ENCODE measurements at places on chromosomes 3 and 15. TPM values are rescaled to one million over a fixed set of nuclear protein-coding genes. Genes with fewer than 3 reads are reported as not detected.
A peak's percentile ranks its signal among the peaks of the same experiment; 100 is the strongest.

DNA sequence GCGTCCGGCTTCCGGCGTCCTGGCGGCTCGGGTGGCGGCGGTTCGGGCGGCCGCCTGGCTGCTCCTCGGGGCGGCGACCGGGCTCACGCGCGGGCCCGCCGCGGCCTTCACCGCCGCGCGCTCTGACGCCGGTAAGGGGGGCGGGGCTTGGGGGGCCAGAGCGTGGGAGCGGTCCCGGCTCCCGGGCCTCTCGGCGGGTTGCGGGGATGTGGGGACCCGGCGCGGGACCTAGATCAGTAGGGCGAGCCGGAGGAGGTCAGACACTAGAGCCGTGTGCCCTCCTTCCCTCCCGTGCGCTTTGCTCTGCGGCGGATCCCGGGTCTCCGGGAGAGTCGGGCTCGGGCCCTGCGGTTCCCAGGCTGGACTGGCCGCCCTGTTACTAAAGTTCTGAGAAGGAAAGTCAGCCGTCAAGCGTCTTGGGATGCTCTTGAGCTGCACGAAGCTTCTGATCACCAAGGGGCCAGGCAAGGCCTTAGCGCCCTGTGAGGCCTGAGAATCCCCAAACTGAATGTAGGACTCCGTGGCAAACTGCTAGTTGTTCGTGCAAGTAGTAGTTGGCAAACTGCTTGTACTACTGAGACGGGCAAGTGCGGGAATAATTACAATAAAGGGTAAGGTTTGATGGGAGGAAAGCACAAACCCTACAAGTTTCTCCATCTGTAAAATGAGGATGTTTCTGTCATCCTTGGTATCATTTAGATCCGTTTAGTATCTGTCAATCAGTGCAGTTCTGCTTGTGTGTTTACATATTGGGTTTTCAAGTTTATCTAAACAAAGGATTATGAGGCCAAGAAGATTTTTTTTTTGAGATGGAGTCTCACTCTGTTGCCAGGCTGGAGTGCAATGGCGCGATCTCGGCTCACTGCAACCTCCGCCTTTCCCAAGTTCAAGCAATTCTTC, 587 bp downstream of the PIGX start:
- DNase-seq: no peak

- no peak for DNase-seq
These were observed 220.0 kb upstream of the ARHGEF26 start for GRCh38 chr3:153901152-153901551.

- no peak for DNase-seq
These were observed 85.8 kb downstream of the SLC49A4 start for GRCh38 chr3:122880624-122881023.

- no peak for DNase-seq
These were observed 33.5 kb upstream of the CSPG5 start for GRCh38 chr3:47612178-47612577.

GRCh38 chr3:126270145-126270811, 86.9 kb downstream of the KLF15 start:
- DNase-seq: peak; percentile 89

DNA sequence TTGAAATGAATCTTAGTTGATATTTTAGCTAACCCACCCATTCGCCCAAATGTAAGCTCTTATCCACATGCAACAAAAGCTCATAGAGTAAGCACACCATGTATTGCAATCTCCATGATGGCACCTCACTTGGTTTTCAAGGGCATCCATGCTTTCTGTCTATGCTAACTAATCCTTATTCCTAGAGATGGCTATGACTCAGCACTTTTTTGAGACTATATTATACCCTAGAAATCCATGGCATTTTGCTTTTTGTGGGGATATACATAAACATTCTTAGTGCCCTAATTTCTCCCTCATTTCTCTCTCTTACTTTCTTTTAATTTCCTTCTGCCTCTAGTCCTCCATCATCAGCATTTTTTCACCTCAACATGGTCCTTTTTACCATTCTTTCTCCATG, 168.5 kb upstream of the STT3B start:
- no peak for DNase-seq

DNA sequence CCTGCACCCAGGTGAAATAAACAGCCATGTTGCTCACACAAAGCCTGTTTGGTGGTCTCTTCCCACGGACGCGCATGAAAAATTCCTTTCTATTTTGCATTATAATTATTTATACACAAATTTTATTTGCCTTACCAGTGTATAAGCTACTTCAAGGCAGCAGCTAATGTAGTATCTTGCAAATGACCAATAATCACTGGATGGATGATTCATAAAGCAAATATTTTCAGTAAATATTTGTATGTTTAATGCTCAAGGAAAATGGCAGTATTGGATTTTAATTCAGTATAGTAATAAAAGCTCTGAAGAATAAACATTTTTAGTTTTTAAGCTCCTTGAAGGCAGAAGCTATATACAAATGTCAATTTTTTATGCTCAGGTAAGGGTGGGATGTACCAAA, 158.7 kb upstream of the NANOGP8 start:
- no peak for DNase-seq

- DNase-seq: no peak
These were observed 339.8 kb upstream of the SEMA6D start for GRCh38 chr15:47377465-47377864.

DNA sequence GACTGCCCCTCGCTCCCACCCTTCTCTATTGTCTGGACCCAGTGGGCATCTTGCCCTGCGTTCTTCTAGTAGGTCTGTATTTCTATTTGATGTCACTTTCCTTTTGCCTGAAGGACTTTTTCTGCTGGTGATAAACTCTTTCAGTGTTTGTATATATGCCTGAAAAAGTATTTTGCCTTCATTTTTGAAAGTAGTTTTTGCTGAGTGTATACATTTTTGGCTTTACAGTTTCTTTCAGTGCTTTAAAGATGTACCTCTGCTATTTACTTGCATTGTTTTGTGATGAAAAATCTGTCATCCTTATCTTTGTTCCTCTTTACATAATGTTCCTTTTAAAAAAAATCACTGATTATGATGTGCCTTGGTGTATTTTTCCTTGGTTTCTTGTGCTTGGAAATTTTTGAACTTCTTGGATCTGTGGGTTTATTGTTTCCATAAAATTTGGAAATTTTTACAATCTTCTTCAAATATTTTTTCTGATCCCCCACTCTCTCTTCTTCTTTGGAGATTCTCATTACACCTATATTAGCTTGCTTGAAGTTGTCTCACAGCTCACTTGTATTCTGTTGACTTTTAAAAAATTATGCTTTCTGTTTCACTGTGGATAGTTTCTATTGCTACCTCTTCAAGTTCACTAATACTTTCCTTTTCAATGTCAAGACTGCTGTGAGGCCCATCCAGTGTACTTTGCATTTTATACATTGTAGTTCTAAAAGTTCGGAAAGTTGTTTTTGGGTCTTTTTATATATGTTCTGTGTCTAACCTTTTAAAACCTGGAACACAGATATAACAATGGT, 67.8 kb downstream of the RGMA start:
- DNase-seq: no peak

GRCh38 chr15:41603411-41603935, 44.5 kb downstream of the TYRO3 start:
- no peak for DNase-seq

DNA sequence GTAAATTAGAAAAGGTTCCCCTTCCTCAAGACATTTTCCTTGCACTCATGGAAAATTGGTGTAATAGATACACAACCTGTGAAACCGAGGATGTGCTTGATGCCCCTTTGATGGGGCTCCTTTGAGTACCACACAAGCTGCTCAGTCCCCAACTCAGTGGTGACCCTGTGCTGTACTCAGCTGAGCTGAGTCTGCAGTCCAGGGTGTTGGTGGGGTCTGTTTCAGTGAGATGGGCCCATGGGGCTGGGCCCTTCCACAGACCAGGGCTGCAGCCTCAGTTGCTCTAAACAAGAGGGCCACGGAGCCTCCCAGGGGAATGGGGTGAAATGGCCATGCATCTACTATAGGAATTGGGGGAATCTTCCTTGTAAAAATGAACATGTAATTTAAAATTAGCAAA, 39.3 kb downstream of the KY start:
- DNase-seq: no peak

GRCh38 chr15:65382146-65382491, 4.3 kb upstream of the IGDCC3 start:
- DNase-seq: no peak

DNA sequence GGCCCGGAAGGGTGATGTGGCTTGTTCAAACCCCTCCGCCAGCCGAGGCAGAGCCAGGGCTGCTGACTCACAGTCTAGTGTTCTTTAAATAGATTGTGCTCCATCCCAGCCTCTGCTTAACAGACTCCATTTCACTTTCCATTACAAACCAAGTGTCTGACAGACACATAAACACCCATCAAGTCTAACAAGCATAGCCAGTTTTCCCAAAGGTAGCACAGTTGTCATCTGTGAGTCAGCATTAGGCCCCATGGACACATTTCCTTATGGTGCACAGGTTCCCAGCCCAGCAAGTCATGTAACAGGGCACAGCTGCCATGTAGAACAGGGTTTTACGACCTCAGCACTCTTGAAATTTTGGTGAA, 109.9 kb upstream of the RAP2B start:
- DNase-seq: peak; percentile 94

DNA sequence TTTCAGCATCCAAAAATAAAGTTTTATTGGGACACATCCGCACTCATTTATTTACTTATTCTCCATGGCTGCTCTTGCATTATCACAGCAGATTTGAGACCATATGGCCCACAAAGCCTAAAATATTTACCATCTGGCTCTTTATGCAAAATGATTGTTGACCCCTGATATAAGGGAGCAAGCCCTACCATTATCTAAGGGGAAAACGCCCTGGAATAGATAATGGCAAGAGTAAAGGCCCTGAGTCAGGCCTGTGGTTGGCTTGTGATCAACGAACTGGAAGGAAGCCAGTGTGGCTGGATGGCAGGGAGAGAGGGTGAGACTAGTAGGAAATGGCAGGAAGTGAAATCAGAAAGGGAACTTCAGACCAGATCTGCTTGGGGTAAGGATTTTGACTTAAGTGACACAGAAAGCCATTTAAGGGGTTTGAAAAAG, 24.6 kb upstream of the DMXL2 start:
- peak; percentile 77 for DNase-seq

GRCh38 chr15:60419753-60420152, 22.0 kb upstream of the ANXA2 start:
- DNase-seq: no peak

DNA sequence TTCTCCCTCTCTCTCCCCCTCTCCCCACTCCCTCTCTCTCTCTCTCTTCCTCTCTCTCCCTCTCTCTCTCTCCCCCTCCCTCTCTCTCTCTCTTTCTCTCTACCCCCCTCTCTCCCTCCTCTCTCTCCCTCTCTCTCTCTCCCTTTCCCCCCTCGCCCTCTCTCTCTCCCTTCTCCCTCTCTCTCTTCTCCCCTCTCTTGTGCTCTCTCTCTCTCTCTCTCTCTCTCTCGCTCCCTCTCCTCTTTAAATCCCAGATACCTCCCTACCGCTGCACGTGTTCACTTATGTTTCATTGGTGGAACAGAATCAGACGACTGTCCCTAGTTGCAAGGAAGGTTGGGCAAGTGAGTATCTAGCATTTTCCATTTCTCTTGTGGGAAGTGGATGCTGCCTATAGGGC, 166.5 kb downstream of the EBLN2 start:
- no peak for DNase-seq

DNA sequence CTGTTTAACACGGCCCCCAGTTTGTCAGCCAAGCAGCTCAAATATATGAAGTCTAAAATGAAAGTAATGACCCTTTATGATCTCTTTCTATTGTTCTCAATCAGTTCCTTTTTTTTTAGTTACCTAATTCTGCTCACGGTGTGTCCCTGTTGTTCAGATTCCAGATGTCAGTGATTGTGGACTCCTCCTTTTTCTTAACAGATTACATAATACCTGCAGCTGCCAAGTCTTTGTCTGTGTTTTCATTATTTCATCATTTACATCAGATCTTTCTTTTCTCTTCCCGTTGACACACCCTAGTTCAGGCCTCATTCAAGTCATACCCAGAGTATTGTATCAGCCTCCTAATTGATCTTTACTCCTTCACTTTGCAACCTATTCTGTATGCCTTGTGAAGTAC, 56.1 kb upstream of the SKIL start:
- no peak for DNase-seq

DNA sequence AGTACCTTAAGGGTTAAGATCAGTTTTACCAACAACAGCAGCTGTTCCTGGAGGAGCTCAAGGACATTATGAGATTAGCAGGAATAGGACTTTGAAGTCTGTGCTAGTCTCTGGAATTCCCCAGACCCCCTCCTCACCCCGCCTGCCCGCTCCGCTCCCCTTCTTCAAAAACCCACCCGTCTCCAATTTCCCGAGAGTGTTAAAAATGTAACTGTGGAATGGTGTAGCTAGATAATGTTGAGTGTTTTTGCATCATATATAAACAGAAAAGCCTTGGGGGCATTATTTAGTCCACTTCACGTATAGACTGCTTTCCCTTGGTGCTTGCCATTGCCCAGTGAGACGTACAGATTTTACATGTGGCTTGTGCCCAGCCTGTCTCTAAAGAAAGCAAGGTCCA, 65.0 kb upstream of the SEMA6D start:
- no peak for DNase-seq

GRCh38 chr3:106425916-106426315, 557.1 kb upstream of the CBLB start:
- no peak for DNase-seq

GRCh38 chr3:187369089-187369447, 883 bp downstream of the RTP4 start:
- DNase-seq: no peak

DNA sequence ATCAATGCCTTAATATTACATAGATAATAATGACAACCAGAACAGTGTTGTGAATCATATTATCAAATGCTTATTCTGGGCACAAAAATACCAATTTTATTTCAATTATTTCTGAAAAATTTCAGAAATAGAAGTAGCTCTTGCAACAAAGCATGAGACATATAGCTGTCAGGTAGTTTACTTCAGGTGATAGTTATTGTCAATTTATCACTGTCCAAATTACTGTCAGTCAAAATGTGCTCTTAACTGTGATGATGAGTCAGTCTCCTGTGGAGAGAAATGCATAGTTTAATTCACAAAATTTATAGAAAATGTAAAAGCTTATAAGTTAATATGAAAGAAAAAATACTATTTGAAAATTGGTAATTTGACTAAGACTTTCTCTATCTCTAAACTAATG, 1078.4 kb upstream of the GBE1 start:
- DNase-seq: no peak

- DNase-seq: no peak
These were observed 50.7 kb upstream of the TPRG1 start for GRCh38 chr3:189121092-189121491.

GRCh38 chr3:112472691-112473090, 26.6 kb downstream of the BTLA start:
- no peak for DNase-seq

NSMCE3 gene
- 9.0 TPM for total RNA-seq

ROPN1 gene
- not detected for total RNA-seq

GOLGA8Q gene
- total RNA-seq: not detected

FANCI gene
- 34.4 TPM for total RNA-seq

GLDN gene
- 0.30 TPM for total RNA-seq

SERPINI2 gene
- not detected for total RNA-seq

MYO5A gene
- total RNA-seq: 14.5 TPM

SUSD5 gene
- total RNA-seq: 5.4 TPM

LRRC49 gene
- 8.3 TPM for total RNA-seq

HSPBAP1 gene
- total RNA-seq: 1.4 TPM

PAQR9 gene
- 2.5 TPM for total RNA-seq

GOLGA6L9 gene
- not detected for total RNA-seq

PRKCI gene
- total RNA-seq: 34.6 TPM

SLC24A5 gene
- not detected for total RNA-seq

LMAN1L gene
- total RNA-seq: not detected

ABI3BP gene
- total RNA-seq: 2.1 TPM
